ENCODE measurements at places on chromosomes 2 and 18. TPM values are rescaled to one million over a fixed set of nuclear protein-coding genes. Genes with fewer than 3 reads are reported as not detected.

Gene C2orf80
- 28.1 TPM for polyA plus RNA-seq

Gene RBM44
- 0.35 TPM for polyA plus RNA-seq

Gene NXPH2
- polyA plus RNA-seq = 1.5 TPM

Gene TEX44
- not detected for polyA plus RNA-seq

Gene RFX8
- polyA plus RNA-seq = 2.7 TPM

Gene GPR39
- polyA plus RNA-seq = 2.0 TPM

Gene NLRC4
- polyA plus RNA-seq = 0.84 TPM

Gene MAPK4
- 4.3 TPM for polyA plus RNA-seq

Gene PTPRN
- polyA plus RNA-seq = 89.5 TPM

Gene TMEM87B
- 40.6 TPM for polyA plus RNA-seq

Gene TACR1
- 0.47 TPM for polyA plus RNA-seq

Gene SKOR2
- polyA plus RNA-seq = 10.3 TPM

Gene TMEM169
- polyA plus RNA-seq = 2.9 TPM

Gene HADHB
- 74.3 TPM for polyA plus RNA-seq

Gene DSG2
- polyA plus RNA-seq = not detected

Gene FEV
- polyA plus RNA-seq = not detected

Gene FOXD4L1
- not detected for polyA plus RNA-seq

Gene IHH
- not detected for polyA plus RNA-seq

Gene DNAH6
- polyA plus RNA-seq = not detected

Gene NGEF
- 5.7 TPM for polyA plus RNA-seq

Gene THOC1
- 25.9 TPM for polyA plus RNA-seq

Gene GALNT14
- not detected for polyA plus RNA-seq

Gene LOXL3
- polyA plus RNA-seq = not detected

Gene PKP4
- polyA plus RNA-seq = 82.5 TPM

Measured in Purkinje cell (primary cell).